AG10803 (cell line): ENCODE measurements at places on chromosomes 5 and 9.

DNA sequence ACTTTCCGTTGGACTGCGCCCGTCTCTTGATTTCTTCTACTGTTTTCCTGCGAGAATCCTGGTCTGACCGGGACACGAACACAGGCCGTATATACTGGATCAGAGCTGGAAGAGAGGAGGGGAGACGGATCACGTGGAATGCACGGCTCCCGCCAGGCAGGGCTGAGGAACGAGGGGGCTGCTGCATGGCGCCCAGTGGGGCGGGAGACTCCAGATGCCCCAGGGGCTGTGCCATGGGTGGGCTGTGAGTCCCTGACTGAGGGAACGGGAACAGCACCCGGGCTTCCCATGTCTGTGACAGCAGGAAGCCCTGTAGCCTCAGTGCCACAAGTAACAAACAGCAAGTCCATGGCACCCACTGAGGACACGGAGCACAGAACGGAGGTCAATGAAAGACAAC, 34.0 kb downstream of the LPCAT1 start:
- DNase-seq, result no peak

GRCh38 chr5:168779333-168779732, 200.2 kb upstream of the PANK3 start:
- DNase-seq, result no peak

GRCh38 chr5:154713615-154714125, 41.5 kb upstream of the LARP1 start:
- no peak for DNase-seq

DNA sequence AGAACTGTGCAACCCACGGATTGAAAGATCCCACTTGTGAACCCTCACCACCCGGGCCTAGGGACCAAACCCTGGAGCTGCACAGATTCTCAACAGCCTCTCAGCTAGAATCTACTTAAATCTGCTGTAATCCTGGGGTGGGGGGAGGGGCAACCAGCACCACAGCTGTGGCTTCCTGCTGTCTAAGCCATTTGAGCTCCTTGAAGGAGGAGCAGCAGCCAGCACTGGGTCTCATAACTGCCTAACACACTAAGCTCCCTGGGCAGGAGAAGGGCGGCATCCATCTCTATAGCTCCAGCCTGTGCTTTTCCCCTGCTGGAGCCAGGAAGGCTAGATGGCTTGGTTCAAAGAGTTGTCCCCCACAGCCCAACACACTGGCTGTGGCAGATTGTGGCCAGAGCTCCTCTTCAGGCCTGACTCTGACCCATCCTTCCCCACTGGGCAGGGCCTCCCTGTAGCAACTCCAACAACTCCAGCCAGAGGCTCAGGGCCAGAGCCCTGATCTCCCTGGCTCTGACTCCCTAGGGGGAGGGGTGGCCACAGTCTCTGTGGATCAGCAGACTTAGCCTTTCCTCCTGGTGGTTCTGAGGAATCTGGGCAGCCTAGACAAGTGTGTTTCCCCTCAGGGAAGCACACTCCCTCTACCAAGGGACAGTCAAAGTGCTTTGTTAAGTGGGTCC, 72.0 kb upstream of the C9orf72 start:
- DNase-seq, result no peak

GRCh38 chr5:68576805-68577204, 361.2 kb downstream of the PIK3R1 start:
- no peak for DNase-seq

DNA sequence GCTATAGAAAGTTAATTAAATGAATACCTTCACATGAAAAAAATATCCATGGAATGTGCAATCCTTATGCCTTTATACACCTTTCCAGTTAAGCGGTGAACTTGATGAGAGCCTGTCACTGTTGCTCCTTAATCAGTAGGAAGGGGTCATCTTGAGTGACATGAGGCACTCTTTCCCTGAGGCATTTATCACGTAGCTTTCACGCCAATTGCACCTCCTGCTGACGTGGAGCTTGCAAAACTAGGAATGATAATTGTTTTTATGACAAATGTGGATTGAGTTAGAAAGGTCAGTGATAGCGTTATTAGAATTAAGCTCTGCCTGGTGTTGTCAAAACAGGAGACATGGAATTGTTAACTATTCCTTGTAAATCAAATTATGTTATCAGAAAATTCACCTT, 79.7 kb downstream of the SLF1 start:
- DNase-seq, result no peak

- DNase-seq, result no peak
Measured at GRCh38 chr9:130985606-130986162, 23.3 kb upstream of the LAMC3 start.

GRCh38 chr5:139150367-139150999, 47.7 kb downstream of the SIL1 start:
- DNase-seq, result no peak

- no peak for DNase-seq
Measured at GRCh38 chr5:133202066-133202665, 150.4 kb downstream of the HSPA4 start.

GRCh38 chr5:137563301-137563645, 64.1 kb upstream of the SPOCK1 start:
- DNase-seq, result no peak

DNA sequence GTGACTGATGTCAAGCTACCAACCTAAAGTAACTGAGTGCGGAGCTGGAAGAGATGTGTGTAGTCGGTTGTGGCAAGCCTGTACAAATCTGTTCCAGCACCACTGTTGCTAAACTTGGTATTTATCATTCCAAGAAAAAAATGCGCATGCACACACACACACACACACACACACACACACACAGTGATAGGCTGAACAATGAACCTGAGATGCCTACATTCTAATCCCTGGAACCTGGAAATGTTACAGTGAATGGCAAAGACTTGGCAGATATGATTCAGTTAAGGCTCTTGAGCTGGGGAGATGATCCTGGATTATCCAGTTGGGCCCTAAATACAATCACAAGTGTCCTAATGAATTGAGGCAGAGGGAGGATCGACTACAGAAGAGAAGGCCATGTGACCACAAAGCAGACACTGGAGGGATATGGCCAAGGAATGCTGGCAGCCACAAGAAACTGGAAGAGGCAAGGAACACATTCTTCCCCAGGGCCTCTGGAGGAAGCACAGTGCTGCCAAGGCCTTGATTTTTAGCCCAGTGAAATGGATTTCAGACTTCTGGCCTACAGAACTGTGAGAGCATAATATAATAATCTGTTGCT, 49.7 kb upstream of the LHFPL2 start:
- DNase-seq, result peak; percentile 88

DNA sequence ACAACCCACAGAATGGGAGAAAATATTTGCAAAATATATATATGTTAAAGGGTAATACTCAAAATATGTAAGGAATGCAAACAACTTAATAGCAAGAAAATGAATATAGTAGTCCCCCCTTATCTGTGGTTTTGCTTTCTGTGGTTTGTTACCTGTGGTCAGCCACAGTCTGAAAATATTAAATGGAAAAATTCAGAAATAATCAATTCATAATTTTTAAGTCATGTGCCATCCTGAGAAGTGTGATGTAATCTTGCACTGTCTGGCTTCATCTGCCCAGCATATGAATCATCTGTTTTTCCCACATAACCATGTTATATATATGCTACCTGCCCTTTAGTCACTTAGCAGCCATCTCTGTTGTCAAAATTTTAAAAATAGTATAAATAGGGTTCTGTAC, 11.7 kb downstream of the CER1 start:
- DNase-seq, result peak; percentile 40

- no peak for DNase-seq
Measured at GRCh38 chr5:60248901-60249300, 355.4 kb upstream of the PDE4D start.

DNA sequence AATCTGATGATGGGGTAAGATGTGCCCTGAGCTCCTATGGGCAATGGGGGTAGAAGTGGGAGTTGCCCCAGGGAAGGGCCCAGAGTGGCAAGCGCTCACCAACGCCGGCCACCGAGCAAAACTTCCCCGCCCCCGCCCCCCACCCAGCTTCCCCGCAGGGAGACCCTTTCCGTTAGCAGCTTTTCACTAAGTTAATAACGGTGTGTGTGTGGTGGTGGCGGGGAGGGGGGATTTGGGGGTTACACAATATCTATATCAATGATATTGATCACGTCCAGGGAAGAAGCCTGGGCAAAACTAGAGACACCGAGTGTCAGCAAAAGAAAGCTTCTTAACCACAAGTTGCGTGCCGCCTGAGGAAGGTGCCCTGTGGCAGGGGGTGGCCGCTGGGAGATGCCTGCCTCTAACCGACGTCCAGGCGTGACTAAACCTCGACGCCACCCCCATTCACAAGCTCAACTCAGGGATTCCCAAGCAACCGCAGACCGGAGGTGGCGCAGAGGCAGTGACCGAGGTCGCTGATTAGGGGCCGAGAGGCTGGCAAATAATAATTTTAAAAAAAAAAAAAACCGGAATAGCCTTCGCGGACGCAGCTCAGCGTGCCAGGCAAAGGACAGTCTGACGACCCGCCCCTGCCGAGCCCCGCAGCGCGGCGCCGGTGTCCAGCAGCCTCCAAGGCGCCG, 222.6 kb downstream of the MEF2C start:
- no peak for DNase-seq

GRCh38 chr5:169374111-169374510, 73.2 kb upstream of the SLIT3 start:
- no peak for DNase-seq

DNA sequence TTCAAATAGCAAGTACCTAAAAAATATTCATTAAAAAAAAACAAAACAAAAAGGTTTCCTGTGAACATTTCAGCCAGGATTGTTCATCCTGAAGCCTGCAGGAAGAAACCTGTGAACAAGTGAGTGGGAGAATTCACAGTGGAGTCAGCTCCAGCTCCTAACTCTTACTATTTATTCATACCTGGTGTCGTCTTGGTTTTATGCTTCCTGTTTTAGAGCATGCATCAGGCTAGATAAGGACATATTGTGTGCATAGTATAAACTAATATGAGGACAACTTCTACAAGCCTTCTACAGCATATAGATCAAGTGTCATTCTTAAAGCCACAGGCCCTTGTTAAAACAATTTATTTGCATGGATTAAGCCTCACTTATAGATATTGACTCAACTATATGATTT, 169.9 kb downstream of the EFNA5 start:
- no peak for DNase-seq

DNA sequence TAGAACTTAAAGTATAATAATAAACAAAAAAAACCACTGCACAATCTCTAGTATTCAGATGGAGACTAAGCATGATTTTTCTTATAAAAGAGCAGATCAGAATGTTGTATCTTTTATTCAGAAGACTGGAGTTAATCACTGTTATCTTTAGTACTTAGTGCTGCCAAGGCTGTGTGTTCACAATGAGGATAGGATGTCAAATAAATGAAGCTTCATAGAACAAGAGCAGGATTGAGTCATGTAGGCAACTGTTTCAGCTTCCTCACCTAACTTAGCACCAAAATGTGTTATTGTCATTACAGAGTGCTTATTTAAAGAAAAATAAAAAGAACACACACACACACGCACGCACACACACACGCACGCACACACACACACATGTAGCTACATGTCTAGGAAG, 58.1 kb upstream of the CDKN2B start:
- no peak for DNase-seq

- peak; percentile 79 for DNase-seq
Measured at GRCh38 chr9:85599540-85600105, 142.1 kb downstream of the AGTPBP1 start.

GRCh38 chr5:137888466-137888862, 793 bp upstream of the PKD2L2 start:
- DNase-seq, result no peak

DNA sequence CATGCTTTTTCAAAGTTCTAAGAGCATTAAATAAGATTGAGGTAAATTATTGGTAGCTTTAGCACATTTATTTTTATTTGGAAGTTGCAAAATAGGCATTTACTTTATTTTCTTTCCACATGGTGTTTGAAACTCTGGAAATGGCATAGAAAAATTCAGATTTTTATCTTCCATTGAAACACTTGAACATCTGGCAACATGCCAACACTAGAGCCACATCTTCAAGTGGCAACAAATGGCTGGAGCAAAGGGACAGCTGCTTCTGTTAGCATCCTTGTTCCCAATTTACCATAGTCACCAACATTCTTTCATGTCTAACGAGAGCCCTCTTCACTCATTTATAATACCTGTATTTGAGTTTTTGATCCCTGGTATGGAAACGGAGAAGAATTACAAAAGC, 539.9 kb downstream of the ZNF608 start:
- no peak for DNase-seq

DNA sequence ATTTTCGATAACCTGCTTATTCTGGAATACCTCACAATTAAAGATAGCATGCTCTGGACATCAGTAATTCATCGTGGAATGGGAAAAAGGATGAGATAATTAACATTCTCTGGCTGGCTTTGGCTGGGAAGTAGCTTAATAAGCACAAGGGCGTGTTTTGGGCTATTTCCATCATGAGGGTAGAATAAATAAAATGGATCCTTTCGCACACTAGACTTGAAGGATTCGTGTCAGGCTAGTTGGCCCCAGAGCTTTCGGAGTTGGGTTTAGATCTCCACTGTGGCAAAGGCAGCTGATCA, 151.2 kb upstream of the ADRA1B start:
- DNase-seq, result no peak

GRCh38 chr9:136081826-136082495, 13.1 kb downstream of the NACC2 start:
- DNase-seq, result no peak

DNA sequence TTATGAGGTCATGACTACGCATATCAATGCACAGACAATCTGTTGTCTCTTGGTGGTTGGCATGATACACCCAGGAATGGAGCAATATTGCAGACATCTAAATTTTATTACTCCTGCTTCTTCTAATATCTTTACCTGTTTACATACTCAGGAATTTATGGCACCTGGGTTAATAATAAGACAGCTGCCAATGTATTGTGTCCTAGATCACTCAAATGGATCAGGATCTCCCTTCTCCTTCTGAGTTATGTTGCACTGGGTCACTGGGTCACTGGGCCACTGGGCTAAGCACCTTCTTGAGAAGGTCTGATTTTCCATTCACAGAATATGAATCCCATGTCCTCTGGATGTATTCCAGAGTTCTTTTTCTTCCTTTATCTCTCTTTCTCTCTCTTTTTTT, 41.8 kb downstream of the CCL28 start:
- DNase-seq, result no peak

DNA sequence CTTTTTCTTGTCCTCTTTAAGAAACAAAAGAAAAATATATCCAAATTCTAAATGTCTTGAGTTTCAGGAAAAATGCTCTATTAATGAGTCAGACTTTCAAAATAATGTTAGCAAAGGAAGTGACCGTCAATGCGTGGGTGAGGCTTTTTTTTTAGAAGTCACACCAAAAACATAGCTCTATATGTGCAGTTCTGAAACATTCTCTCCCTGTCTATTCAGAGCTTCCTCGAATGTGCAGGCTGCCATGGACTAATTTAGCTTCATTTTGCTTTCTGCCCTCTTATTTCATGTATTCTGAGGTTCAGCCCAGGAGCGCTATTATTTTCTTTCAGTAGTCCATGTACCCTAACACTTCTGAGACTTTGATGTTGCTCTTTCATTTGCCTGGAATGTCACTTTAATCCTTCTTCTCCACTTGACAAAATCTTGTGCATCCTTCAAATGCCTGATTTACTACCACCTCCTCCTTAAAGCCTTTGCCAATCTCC, 72.5 kb upstream of the RASA1 start:
- peak; percentile 69 for DNase-seq

GRCh38 chr9:122302237-122303093, 37.8 kb downstream of the MRRF start:
- no peak for DNase-seq

GRCh38 chr5:158845941-158846340, 253.8 kb downstream of the EBF1 start:
- DNase-seq, result peak; percentile 26
